ENCODE measurements at places on chromosomes 1 and 21.

GRCh38 chr1:22665752-22666151 is 12.7 kb downstream of the C1QB start:
- DNase-seq = no peak

GRCh38 chr1:43908858-43909257 is 24.7 kb upstream of the ARTN start:
- no peak for DNase-seq

DNA sequence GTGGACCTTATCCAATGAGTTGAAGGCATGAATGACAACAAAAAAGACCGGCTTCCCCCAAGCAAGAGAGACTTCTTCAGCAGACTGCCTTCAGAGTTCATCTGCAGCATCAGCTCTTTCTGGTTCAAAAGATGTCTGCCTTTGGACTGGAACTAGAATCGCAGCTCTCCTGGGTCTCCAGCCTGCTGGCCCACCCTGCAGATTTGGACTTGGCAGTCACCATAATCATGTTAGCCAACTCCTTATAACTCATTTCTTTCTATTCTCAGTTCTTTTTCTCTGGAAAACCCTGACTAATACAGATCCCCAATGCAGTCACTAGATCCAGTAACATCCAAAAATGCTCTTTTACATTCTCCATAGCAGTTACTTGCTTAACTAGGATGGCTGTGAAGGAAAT is 89.2 kb upstream of the MARK1 start:
- no peak for DNase-seq

DNA sequence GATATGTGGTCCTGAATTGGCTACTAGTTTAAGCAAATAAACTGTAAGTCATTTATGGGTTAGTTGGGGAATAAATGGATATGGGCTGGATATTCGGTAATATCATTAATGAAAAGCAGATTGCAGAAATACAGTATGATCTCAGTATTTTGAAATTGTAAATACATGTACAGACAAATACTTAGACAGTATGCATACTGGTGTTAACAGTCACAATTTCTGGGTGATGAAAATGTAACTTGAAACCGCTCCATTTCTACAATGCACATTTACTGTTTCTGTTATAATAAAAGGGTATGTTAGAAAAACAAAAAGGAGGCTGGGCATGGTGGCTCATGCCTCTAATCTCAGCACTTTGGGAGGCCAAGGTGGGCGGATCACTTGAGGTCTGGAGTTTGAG is 28.0 kb downstream of the BLZF1 start:
- DNase-seq = peak; percentile 34

DNA sequence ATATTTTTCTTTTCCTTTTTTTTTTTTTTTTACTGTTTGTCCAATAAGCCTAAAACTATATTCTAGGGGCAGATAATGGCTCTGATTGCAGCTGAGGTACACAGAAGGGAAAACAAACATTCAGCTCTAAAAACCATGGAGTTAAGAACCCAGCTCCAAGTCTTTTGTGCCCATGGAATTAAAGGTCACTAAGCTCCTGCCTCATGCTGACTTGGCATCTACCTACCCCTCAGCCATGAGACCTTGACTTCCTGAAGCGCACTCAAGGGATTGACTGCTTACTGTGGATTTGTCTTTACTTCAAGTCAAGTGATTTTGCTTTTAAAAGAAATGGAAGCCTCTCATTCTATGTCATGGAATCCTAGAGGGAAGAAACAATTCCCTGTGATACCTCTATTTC is 192.3 kb downstream of the AMY1C start:
- no peak for DNase-seq

DNA sequence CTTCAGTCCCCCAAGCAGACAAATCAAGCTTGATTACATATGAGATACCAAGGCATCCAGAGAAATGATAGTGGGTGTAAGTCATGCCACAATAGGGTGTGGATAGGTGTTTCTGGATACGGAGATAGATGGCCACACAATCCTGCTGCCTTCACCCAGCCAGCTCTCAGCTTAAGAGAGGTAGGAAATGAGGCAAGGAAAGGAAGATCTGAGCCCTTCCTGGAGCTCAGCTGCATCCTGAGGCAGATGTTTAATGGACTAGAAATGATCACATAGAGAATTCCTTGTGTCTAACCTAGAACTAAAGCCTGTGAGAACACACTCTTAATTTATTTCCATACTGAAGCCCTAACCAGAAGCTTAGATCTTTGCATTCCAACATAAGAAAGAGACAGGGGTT is 210.3 kb downstream of the ST6GALNAC3 start:
- no peak for DNase-seq

- DNase-seq = no peak
These were observed 114.5 kb upstream of the COL24A1 start for GRCh38 chr1:86271046-86271445.

- no peak for DNase-seq
These were observed 120.8 kb upstream of the RRP15 start for GRCh38 chr1:218164111-218164929.

GRCh38 chr1:184828369-184828717 is 73.7 kb upstream of the EDEM3 start:
- DNase-seq = no peak
